Testis (tissue), 5 donors: ENCODE measurements at places on chromosomes 6 and 20. TPM values are rescaled to one million over a fixed set of nuclear protein-coding genes. Genes with fewer than 3 reads are reported as not detected.

DNA sequence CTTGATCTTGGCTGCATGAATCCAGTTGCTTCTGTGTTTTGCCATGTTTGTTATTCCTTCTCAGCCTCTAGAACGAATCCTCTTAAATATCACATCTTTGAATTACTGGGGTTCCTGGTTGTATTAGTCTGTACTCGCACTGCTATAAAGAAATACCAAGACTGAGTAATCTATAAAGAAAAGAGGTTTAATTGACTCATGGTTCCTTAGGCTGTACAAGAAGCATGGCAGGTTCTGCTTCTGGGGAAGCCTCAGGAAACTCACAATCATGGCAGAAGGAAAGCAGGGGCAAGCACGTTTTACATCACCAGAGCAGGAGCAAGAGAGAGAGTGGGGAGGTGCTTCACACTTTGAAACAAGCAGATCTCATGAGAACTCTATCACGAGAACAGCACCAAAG, 18.0 kb upstream of the BFSP1 start:
- DNase-seq, result no peak

TREML1 gene
- not detected for total RNA-seq

DNA sequence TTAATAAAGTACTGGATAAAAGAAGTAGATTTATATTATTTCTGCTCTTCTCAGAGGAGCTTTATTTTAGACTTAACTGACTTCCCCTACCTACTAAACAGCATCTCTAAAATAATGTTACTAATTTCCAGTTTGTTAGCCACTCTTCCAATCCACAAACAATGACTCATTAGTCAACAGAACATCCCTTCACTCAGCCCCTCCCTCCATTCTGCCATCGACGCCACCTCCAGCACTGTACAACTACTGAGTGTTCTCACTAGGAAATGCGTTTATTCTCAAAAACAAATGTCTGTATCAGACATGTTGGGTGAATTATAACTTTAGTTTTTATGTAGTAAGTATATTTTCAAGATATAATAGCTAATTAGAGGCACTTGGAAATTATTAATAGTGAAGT, 427.0 kb downstream of the EYS start:
- no peak for DNase-seq

DNA sequence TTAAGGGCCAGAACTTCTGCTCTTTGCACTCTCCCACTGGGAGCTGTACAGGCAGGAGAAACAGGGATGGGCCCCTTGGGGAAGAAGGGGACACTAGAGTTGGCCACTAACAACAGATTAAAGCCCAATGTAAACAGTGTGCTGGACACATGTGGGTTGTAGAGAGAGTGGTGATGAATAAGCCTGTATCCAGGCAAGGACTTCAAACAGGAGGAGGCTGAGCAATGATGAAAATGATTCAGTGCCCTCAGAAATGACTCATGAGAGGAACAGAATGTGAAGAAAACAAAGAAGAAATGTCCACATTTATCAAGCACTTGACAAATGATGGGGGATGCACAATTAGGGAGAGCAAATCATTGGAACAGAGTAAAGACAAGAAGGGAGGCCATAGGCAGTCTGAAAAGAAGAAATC, 242.3 kb downstream of the TBX18 start:
- no peak for DNase-seq

SLC12A5 gene
- total RNA-seq, result 5.5 TPM

DNMT3B gene
- total RNA-seq, result 20.6 TPM
